Activated CD8-positive, alpha-beta memory T cell treated with anti-CD3 and anti-CD28 coated beads for 1 hour (primary cell): ENCODE measurements at places on chromosomes 2 and 18.
A peak's percentile ranks its signal among the peaks of the same experiment; 100 is the strongest.

DNA sequence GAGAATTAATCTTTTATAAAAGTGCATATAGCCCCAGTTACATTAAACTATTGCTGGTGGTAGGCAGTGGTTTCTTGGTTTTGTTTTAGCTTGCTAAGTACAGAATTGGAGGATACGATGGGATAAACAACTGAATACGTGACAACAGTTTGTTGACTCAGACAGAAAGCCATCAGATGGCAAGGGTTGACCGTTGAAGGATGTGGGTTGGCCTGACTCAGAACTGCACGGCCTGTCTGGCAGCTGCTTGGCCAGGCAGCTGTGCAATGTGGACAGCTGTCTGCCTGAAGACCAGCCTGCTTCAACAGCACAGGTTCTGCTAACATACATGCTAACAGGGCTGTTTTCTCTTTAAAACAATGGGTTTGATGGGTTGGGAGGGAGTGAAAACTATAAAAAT lies 46.6 kb downstream of the PRKRA start:
- no peak for DNase-seq

GRCh38 chr2:164617466-164617865 lies 3.8 kb downstream of the GRB14 start:
- DNase-seq: no peak

GRCh38 chr2:97697252-97698235 lies 15.8 kb upstream of the ZAP70 start:
- peak; percentile 96 for DNase-seq

GRCh38 chr2:168241208-168241607 lies 6.2 kb downstream of the STK39 start:
- no peak for DNase-seq

GRCh38 chr2:113158884-113159553 lies 14.8 kb upstream of the PSD4 start:
- no peak for DNase-seq

DNA sequence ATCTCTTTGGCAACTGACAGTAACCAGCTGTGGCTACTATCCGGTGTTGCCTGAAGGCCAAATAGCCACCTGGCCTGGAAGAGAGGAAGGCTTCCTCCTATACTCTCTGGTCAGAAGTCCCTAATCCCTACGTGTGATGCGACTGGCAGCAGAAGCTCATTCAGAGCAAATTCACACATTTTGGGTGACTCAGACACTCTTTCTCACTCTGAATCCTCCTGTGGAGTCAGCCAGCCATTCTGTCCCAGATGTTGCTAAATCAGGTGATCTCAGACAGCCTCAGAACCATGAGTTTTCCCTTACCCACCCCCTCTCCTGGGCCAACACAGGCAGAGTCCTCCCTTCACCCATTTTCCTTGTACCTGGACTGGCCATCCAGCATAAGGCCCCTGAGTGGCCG lies 34.7 kb downstream of the CFAP53 start:
- DNase-seq: no peak

DNA sequence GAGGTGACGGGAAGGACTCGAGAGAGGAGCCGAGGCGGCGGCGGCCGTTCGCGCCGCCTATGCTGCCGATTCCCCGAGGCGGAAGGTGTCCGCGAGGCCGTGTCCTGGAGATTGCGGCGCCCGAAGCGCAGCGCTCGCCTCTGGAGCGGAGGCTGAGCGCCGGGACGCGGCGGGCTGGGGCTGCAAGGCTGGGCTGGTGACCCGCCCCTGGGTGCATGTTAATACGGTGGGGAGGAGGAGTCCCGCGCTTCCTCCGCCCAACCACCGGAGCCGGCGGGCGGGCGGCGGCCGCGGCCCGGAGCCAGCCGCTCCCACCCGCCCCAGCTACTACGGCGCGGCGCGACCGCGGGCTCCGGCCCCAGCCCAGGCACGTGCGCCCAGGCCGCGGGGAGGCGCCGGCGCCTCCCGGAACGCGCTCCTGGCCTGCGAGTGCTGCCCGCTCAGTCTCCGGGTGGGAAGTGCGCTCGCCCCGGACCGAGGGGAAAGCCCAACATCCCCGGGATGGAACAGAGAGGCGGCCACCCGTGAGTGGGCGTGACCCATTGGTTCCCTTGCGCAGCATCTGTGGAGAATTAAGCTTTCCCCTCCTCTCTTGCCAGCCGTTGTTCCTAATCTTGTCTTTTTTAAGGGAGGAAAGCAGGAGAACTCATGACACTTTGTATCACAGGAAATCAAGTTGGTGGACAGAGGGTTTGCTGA lies at the start of gene DLGAP1:
Gene DLGAP1, minus strand, starts transcription at position 195 of the 699 bp plus-strand sequence.
- no peak for DNase-seq

DNA sequence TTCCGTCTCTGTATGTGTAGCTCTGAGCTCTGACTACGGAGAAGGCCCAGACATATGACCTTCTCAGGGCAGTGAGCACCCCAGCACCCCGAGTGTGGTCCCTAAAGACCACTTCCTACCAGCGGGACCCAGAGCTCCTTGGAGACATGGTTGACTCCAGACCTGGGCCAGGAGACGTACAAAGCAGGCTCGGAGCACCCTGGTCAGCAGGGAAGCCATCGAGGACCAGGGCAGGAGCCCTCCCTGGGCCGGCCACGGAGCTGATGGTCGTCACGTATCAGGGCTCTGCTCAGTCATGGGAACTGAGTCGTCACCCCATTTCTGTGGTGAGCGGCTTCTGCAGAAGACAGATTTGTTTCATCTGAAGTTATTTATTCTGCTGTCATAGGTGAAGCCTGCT lies 12.8 kb upstream of the NEU4 start:
- no peak for DNase-seq
